ENCODE measurements at places on chromosomes 1 and 21.

- no peak for DNase-seq
These were observed 709 bp downstream of the NECTIN4 start for GRCh38 chr1:161088587-161089110.

DNA sequence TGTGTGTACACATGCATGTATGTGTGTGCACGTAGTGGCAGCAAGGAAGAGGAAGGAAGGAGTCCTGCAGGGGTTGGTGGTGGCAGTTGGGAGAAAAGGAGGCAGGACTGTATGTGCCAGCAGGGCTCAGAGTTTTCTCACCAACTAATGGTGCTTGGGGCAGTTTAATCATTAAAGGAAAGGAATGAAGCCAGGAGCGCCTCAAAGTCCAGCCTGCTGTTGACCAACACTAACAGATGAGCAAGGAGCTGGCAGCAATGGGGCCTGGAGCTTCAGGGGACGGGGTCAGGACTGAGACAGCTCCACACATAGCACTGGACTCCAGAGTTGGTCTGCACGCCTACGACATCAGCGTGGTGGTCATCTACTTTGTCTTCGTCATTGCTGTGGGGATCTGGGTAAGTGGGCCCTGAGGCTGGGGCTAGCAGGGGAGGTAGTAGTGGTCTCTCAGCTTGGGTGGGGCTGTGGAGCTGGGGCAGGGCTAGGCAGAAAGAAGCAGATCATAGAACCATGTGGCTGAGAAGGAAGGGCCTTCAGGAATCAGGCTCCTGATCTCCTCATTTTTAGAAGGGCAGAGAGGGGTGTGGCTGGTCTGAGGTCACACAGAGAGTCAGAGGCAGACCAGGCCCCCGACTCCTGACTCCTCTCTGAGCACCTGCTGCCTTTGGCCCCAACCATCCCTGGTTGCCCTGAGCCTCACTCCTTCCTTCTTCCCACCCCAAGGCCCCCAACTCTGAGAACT is at the start of gene SLC5A9:
TSS of gene SLC5A9 (plus strand) at position 216 of the 742 bp plus-strand sequence. CDS start at position 237, 21 bp downstream.
- DNase-seq, result no peak

DNA sequence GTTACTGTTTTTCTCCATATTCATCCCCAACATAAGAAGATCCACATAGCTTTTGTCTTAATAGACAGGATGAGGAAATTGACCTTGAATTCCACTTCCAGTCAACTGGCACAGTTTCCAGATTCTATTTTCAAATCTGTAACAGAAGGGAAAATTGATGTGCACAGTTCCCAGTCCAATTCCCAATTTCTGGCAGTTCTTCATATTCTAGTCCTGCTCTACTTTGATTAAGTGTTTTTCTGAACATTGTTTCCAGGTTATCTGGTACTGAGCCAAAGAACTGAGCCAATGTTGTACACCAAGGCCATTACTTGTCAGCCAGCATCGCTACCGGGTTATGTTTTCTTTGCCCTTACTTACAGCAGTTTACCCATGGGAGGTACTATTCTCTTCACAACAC is 1755.4 kb downstream of the PLA2G4A start:
- DNase-seq, result no peak

GRCh38 chr1:204623894-204624361 is 61.6 kb downstream of the LRRN2 start:
- DNase-seq, result no peak

DNA sequence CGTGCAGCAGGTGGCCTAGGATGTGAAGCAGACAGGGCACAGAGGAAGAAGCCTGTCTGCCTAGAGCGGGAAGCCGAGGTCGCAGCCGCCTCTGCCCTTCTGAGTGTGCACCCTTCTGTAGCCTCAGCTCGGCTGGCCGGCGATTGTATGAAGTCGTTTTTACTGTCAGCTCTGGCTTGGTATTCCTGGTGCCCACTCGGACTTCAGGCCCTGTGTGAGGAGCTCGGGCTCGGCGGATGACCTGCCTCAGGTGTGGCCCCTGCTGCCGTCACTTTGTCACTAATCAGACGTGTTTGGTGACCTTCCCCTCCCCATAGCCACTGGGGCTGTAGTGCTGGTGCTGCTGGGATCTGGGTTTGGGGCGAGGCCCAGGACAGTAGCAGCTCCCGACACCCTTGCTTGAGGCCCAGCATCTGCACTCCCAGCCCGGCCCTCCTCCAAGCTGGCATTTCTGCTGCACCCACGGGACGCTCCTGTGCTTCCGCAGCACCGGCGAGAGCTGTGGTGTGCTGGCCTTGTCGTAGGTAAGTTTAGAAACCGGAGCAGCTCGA is 18.1 kb downstream of the SLX9 start:
- peak; percentile 68 for DNase-seq

- DNase-seq, result no peak
These were observed 125.3 kb upstream of the NGF start for GRCh38 chr1:115463347-115463746.

DNA sequence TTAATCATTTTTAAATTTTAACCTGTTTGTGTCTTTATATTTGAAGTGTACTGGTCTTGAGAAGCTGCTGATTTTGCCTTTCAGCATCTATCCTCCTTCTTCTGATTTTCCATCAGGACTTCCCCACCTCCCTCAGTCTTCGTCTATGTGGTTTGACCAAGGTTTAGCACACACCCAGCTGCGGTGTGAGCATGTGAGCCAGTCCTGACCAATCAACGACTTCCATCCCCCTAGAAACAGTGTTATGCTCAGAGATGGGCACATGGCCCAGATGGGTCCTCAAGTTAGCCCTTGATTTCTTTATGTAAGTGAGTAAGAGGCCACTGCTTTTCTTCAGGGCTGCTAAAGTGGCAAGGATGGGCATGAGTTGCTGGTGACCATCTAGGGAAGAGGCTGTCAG is 190.8 kb downstream of the MATN1 start:
- DNase-seq, result no peak

- DNase-seq, result no peak
These were observed 38.8 kb downstream of the HEATR1 start for GRCh38 chr1:236565530-236565929.

GRCh38 chr1:228142155-228142691 is 2.1 kb downstream of the GUK1 start:
- peak; percentile 61 for DNase-seq

DNA sequence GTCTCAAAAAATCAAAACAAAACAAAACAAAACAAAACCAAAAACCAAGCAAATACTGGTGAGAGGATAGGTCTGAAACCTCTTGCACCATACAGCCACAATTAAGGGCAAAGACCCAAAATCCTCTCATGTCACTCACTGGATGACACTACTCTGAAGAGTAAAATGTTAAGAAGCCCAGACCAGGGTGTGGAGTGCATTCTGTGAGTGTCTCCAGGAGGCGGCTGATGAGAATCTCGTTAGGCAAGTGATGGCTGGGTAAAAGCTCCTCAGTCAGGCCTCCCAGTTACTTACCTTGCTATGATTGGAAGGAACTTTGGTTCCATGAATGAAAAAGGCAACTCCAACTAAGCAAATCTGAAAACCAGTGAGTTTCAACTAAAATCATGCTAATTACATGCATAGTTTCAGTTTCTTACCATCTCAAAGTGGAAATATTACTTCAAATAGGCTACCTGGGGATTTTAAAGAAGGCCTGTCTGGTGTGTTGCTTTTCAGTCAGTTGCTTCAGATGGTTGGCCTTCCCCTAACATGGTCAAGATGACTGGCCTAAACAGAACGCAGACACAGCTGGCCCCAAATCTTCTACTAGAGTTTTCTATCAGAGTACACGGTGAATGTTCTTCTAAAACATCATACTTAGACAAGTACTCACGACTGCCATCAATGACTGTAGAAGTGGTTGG is 95.1 kb downstream of the KIAA0319L start:
- no peak for DNase-seq

DNA sequence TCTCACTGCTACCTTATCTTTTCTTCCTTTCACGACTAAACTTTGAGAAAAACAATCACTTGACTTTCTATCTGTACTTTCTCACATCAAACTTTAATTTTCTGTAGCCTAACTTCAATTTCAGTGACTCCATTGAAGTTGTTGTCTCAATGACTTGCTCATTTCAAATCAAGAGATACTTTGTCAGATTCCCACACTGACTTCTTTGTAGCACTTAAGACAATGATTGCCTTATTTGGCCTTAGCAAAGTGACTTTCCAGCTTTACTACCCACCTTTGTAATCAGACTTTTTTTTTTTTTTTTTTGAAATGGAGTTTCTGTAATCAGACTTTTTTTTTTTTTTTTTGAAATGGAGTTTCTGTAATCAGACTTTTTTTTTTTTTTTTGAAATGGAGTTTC is 37.0 kb downstream of the AGO4 start:
- DNase-seq, result no peak

- peak; percentile 71 for DNase-seq
These were observed 26.5 kb downstream of the RIPPLY3 start for GRCh38 chr21:37032877-37033471.

DNA sequence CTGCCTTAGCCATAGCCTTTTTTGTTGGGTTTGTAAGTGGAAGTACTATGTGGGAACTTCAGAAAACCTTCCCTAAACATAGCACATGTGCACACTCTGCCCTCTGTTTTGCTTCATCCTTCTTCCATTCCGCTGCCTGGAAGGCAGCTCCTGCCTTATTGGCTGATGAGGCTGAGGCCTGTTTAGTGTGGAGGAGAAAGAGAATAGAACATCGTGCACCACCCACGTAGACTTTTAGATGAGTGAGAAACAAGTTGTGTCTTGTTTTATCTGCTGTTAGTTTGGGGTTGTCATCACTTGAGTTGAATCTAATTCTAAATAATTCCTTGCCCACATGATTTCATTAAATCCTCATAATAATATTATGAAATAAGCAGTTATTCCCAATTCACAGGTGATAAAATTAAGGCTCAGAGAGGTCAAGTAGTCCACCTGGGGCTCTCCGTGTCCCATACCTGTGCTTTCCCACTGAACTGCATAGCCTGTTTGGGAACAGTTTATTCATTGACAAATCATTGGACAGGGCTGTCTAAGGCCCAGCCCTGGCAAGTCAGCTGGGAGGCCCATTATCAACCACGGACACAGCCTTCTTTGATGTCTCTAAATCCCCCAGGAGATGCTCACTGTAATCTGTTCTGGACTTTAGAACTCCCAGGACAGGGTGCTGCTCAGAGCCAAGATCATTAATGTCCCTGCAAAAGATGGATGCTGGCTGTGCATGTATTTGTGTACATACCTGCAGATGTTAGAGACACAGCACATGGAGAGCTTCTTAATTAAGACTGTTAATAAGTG is 93.0 kb downstream of the ABCA4 start:
- no peak for DNase-seq

- DNase-seq, result peak; percentile 82
These were observed 2.1 kb downstream of the FBLIM1 start for GRCh38 chr1:15760520-15761211.

DNA sequence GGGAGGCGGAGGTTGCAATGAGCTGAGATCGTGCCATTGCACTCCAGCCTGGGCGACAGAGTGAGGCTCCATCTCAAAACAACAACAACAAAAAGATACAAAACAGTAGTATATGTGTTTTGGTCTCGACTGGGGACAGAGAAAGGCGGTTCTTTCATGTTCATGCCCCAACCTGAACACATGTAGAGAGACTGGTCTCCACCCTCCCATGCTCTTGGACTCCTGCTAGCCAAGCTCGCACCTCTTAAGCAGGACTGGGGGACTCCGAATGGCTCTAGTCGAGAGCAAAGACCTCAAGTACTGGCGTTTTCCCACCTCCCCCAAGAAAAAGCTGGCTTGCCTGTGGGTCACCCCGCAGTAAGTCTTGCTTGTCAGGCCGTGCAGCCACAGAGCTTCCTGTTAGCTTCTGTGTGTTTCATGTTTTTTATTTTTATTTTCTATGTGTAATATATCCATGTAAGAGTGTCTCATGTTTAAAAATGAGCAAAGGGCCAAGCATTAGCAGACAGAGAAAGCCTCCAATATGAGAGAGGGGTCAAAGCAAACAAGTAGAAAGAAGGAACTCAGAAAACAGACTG is 91.6 kb downstream of the SCCPDH start:
- DNase-seq, result no peak

GRCh38 chr1:181114574-181115367 is 26.3 kb downstream of the IER5 start:
- no peak for DNase-seq

DNA sequence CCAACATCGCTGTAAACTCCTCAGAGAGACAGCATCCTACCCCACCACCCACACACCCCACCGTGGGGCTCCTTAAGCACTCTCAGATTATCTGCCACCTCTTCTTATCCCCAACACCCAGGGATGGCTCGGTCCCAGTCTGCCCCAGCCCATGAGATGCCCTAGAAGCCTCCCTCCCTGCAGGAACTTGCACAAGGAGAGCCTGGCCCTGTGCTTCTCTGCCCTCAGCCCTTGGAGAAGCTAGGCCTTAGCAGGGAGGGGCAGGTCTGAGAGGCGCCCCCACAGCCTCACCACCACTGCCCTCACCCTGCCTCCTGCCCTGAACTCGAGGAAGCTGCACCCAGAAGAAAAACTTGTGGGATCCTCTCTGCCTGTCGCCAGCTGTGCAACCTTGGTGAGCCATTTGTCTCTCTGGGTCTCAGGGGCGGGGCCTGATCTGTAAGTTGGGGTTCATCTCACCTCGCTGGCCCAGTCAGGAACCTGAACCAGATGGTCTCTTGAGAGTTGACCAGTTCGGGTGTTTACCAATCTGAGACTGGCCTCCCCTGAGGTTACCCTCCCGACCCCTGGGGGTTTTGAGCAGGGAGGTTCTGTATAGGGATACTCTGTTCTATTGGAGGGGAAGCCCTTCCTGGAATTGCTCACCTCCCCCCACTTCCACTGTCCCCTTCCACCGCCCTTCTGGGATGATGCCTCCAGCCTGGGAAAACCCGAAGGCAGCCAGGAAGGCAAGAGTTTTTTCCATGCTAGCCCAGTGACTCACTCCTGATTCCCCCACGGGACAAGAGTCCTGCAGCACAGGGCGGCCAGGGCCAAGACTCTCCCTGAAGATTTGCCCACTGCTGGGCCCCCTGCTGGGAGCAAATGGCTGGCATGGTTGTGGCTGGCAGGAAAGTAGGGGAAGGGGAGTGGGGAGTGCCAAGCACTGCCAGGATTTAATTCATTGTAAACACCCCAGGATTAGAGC is at the start of gene S100A3:
TSS of gene S100A3 (minus strand) at position 537 of the 967 bp plus-strand sequence. CDS start 773 bp downstream, outside the sequence.
- peak; percentile 92 for DNase-seq

DNA sequence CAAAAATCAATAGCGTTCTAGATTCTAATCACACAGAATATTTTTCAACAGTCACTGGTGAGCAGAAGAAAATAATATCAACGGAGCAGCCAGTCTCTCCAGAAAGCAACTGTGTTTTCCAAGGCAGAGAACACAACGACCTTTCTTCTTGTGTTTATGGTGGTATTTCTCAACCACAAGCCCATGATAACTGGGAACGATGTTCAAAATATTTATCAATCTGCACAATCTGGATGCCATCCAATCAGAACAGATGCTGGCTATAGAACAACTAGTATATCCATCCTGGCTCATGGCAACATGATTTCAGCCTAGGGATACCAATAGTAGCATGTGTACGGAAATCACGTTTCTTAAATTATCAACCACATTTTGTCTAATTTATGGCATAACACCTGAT is 162.7 kb upstream of the RUNX1 start:
- DNase-seq, result no peak

- DNase-seq, result no peak
These were observed 94.7 kb downstream of the SIK1 start for GRCh38 chr21:43331962-43332828.

GRCh38 chr1:225877580-225877979 is 4.6 kb downstream of the TMEM63A start:
- peak; percentile 84 for DNase-seq

All from sigmoid colon (tissue), 7 donors.